ENCODE measurements at places on chromosomes 2 and 18.

GRCh38 chr2:237896507-237896892 is 37.1 kb downstream of the RAMP1 start:
- DNase-seq, result no peak

GRCh38 chr2:215653344-215654030 is 217.6 kb upstream of the FN1 start:
- no peak for DNase-seq

DNA sequence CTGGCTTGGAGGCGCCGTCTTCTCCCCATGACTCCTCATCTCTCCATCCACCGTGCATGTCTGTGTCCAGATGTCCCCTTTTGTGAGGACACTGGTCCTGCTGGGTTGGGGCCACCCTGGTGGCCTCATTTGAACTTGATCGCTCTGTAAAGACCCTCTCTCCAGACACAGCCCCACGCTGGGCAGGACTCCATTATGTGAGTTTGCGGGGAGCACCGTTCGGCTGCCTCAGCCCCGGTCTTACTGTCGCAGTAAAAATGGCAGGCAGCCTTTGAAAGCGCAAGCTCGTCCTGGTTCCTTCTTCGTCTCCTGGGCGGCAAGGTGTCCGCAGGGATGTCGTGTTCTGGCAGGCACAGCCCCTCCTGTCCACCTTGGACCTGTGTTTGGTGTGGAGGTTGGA is 17.7 kb downstream of the NFATC1 start:
- no peak for DNase-seq

DNA sequence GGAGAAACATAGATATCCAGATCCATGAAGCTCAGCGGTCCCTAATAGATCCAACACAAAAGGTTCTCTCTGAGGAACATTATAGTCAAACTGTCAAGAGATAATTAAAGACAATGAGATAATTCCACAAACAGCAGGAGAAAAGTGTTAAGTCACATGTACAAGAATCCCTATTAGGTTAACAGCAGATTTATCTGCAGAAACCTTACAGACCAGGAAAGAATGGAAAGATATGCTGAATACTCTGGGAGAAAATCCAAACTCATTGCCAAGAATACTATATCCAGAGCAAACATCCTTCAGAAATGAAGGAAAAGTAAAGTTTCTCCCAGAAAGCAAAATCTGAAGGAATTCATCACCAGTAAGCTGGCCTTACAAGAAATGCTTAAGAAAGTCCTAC is 10.8 kb upstream of the KDM3A start:
- DNase-seq, result no peak

DNA sequence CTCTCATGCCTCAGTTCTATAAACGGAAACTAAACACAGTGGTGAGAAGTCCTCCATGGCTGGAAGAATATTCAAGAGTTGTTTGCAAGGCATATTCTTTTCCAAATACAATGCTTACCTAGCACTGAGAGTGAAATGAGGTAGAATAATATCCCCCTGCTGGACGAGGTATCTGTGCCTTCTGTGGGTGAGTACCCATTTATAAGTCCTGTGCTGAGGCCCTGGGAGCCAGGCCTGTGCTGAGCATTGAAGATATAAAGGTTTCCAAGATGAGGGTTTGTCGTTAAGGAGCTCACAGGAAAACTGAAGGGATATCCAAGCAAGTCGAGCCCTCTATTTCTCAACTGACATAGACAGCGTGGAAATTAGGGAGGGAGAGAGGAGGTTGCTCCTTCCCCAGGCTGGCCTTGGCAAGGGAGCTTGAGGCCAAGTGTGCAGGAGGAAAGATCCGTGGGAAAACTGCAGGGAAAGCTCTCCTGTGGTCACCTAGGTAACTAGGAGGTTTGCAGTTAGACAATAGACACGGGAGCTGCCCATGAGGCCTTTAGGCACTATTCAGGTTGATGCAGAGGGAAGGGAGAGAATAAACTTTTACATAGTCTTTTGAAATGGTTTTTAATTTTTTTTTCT is 17.6 kb downstream of the PTPRM start:
- no peak for DNase-seq

DNA sequence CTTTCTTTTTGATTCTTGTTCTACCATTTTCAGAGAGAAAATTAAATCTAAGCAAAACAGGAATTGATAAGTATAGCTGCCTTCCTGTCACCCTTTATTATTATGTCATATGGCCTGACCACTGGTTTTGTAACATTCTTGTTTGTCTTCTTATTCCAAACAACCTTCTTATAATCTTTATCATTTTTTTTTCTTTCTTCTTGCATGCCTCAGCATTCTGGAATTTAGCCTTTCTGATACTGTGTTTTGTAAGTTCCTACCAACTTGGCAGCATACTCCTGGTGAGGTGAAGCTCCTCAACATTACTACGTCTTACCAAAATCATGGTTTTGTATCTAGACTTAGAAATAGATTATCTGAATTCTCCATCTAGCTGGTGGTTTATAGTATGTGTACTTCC is 199.2 kb downstream of the CAMKMT start:
- DNase-seq, result no peak

GRCh38 chr2:8368463-8368862 is 313.4 kb upstream of the ID2 start:
- DNase-seq, result no peak

GRCh38 chr2:64207573-64207972 is 63.4 kb upstream of the PELI1 start:
- DNase-seq, result no peak

GRCh38 chr2:64763126-64763525 is 109.4 kb upstream of the SERTAD2 start:
- no peak for DNase-seq

DNA sequence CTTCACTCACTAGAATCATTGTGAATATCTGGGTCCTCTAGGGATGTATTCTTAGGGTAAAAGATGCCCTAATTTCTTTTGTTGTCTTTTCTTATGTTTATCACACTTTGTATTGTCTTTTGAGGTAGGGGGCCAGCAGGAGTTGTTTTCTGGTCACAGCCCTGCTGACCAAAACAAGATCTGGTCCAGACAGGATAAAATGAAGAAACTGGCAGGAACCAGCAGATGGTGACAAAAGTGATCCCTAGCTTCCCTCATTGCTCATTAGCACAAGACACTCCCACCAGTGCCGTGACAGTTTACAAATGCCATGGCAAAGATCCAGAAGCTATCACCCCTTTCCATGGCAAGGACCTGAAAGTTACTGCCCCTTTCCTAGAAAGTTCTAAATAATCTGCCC is 81.7 kb upstream of the CCDC85A start:
- DNase-seq, result no peak

- no peak for DNase-seq
Observed at GRCh38 chr2:37985333-37985732, 60.2 kb downstream of the RMDN2 start.

DNA sequence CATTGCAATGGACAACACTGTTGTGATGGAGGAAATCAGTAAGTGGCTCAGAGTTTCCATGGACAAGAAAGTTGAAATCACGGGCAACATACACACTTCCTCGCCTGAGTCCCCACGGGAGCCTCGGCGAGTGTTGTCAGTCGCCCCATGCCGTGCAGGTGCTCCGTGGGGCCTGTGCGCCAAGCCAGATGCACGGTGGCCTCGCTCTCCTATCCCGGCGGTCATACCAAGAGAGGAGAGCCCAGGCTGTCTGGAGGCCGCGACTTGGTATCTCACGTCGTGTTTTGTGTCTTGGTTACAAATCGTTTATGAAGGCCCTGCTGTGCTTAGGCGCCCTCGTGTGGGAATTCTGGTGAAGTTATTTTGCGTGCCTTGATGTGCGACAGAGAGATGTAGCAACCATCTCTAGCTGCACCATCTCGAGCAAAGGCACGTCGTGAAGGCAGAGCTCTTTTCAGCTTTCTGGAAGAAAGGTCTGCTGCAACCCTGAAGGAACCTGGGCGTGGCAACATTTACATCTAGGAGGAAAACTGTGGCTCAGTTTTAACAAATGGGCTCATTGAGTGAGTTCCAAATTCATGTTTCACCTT is 21.8 kb downstream of the ATG4B start:
- DNase-seq, result no peak

DNA sequence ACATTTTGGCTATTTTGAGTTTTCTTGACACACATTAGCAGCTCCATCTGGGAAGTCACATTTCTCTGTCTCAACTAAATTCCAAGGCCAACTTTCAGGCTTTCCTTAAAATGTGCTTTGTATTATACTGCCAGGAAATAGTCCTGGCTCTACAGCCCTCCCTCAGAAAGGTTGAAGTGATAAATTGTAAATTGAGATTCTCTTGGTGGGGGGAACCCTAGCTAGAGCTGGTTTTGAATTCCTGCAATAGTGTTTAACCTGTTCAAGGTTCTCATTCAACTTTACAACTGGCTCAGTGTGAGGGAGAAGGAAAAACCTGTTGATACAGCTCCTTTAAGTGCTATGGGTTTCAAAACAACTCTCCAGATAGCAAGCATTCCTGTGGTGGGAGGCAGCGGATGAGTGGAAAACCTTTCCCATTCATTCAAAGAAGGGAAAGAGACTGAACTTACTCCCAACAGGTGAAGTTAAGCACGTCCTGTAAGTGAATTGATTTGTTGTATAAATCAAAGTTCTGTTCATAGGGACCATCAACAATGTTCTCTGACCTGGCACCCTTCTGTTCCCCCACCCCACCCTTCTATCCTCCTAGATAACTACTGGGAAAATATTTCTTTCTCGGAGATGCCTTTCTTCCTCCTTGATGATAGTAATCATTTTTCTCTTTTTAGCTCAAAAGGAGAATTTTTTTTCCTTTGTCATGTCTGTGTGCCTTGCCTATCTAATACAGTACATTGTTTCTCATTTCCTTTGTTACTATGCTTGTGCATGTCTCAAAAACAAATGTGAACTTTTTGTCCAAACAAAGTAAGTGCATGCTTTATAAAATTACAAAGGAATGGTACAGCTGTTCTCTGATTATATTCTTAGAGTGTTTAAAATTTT is 44.2 kb upstream of the SLC39A10 start:
- DNase-seq, result no peak

DNA sequence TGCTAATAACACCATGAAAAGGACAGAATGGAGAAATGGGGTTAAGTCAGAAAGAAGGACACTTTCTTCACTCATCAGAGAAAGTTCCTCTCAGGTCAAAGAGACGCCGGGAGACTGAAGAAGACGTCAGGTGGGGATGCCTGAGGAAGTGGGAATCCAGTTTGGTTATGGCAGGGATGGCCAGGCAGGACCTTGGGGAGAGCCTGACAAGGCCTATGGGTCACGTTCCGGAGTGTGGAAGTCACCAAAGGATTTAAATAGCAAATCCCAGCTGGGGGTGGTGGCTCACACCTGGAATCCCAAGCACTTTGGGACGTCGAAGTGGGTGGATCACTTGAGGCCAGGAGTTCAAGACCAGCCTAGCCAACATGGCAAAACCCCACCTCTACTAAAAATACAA is 432.7 kb upstream of the SMIM21 start:
- DNase-seq, result no peak

DNA sequence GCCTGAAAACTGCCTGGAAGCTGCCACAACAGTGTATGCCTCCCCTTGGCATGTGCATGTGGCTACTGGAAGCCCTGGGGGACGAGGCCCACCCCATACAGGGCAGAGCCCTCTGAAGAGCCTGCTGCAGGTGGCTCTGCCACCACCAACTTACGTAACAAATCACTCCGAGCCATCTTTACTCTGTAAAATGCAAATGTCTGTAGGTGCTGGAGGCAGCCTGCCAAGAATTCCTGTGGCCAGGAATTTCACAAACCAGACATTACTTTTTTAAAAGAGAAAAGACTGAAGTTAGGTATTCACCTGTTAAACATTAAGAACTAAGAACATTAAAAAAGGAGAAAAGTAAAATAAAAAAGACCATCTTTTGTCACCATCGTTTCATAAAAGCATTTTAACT is 106.3 kb downstream of the GPR39 start:
- no peak for DNase-seq

DNA sequence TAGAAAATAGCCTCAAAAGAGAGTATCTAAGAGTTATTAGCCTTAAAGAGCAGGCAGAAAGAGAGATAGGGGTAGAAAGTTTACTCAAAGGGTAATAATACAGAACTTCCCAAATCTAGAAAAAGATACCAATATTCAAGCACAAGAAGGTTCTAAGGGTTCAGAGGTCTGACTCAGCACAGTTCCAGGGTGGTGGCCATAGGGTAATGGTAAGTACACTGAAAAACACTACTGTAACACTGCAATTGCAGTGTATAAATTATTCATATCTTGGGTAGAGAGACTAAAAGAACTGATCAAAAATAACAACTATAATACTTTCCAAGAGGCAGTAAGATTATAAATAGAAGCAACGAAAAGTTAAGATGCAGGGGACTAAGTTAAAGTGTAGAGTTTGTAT is 115.2 kb downstream of the ROCK1 start:
- DNase-seq, result no peak

DNA sequence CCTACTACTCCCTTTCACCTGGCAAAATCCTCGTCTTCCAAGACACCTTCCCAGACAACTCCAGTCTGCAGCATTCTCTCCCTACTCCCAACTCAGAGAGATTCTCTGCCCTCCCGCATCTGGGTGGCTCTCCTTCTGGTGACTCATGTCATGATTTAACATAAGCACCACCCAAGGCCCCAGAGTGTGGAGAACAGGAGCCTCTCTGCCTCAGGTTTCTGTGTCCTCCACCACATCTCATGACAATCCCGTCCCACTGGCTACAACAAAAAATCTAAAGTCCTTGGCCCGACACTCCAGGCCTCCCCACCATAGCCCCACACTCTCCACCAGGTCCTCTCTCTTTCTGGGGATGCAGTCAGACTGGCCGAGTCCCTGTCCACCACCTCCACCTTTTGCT is 197.1 kb downstream of the BCL11A start:
- no peak for DNase-seq

GRCh38 chr2:212495046-212495445 is 43.6 kb downstream of the ERBB4 start:
- DNase-seq, result no peak

GRCh38 chr2:203559641-203560040 is 24.5 kb upstream of the RAPH1 start:
- no peak for DNase-seq

DNA sequence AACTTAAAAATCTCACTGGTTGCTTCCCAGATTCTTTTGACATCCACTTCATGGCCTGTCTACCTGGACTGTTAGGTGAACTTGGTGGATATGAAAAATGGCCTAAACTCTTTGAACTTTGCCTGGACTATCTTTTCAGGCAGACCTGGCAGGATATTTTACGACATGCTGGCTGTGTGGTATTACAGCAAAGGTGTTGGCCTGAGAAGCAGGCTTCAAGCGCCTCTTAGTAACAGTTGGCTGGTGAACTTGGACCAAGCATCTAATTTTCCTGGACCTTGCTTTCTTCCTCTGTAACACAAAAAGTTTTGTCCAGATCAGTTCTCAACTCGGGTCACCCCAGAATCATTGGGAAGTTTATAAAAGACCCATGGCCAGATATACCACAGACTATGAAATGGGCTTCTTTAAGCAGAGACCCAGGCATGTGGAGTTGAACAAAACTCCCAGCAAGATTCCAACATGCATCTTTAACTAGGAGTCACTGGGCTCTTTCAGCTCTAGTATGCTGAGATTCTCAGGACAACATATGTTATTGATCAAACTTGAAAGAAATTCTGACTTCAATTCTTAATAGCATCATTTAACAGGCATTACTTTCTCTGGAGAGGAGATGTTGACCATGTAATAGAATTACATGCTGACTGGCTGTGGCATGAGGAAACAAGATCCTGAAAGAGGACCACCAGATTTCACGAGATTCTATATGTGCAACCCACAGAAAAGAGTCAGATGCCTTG is 4.4 kb downstream of the LYPD1 start:
- DNase-seq, result no peak
